ENCODE measurements at places on chromosomes 12 and 14. TPM values are rescaled to one million over a fixed set of nuclear protein-coding genes. Genes with fewer than 3 reads are reported as not detected.
A peak's percentile ranks its signal among the peaks of the same experiment; 100 is the strongest.

ESRRB gene
- 0.24 TPM for total RNA-seq

ESPL1 gene
- 4.8 TPM for total RNA-seq

DNA sequence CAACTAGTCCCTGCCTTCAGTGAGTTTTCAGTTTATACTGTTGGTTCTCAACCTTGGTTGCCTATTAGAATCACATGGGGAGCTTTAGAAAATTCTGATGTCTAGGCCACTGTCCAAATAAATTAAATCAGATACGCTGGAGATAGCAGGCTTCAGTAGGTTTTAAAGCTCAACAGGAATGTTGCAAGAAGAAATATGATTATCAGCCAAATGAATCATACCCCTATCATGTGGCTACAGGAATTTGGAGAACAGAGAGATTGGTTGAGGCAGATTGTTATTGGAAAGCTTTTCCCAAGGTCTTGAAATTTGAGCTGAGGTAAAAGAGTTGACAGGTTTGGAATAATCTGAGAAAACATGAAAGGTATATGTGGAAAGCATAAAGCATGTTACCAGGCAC lies 125.3 kb downstream of the WIF1 start:
- DNase-seq = no peak

GRCh38 chr12:49092816-49093406 lies 1.7 kb downstream of the DHH start:
- peak; percentile 11 for DNase-seq

- no peak for DNase-seq
These were observed 94.7 kb downstream of the DENND5B start for GRCh38 chr12:31496257-31496656.

- DNase-seq = no peak
These were observed 127.2 kb downstream of the CCDC60 start for GRCh38 chr12:119461636-119462214.

DNA sequence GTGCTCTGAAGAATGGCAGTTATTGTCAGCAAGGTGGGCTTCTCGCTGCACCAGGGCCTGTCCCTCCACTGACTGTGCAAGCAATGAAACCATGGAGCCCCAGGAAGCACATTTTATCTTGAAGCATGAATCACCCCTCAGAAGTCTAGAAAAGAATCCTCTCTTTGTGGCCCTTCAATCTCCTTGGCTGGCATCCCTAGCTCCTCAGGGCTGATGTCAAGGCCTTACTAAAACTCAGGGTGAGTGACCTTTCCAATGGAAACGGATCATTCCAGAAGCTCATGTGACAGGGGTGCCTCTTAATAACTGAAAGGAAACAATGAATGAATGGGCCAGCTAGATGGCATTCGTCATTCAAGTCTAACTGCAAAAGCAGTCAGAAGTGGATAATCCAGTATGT lies 22.3 kb upstream of the PLEKHH1 start:
- DNase-seq = no peak
